ENCODE measurements at places on chromosomes 11 and 22.

GRCh38 chr11:94469416-94469815, 24.2 kb downstream of the MRE11 start:
- no peak for DNase-seq

DNA sequence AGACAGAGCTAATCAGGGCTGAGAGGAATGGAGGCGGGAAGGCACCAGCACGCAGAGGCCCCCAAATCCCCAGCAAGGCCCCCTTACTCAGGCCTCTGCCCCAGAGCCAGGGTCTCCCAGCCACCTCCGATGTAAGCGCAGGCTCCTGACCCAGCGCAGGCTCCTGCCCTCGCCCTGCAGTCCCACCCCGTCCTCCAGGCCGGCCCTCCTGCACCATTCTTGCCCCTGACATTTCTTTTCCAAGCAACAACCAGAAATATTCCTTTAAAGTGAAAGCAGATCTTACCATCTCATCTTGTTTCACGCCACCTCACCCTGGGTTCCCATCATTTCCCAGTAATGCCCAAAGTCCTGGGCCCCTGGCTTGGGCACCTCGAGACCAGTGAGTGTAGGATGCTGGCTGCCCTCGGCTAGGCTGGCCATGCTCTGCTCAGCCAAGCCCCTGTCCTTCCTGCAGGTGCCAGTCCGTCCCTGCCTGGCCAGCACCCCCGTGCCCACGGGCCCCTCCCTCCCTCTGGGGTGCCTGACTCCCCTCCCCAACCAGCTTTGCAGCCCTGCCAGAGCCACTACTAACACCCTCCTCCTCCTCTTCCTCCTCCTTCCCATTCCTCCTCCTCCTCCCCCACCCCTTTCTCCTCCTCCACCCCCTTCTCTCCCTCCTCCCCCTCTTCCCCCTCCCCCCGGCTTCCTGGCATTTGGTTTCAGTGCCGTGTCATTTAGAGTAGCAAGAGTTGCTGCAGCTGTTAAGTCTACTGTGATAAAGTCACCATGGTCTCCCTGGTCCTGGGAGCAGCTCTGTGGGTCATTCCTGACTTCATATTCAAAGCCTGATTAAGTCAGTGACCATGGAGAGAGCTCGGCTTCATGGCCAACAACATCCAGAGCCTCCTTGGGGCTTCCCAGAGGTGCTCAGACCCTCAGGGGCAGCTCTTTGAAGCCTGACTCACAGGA, 78.7 kb downstream of the PIWIL3 start:
- no peak for DNase-seq

DNA sequence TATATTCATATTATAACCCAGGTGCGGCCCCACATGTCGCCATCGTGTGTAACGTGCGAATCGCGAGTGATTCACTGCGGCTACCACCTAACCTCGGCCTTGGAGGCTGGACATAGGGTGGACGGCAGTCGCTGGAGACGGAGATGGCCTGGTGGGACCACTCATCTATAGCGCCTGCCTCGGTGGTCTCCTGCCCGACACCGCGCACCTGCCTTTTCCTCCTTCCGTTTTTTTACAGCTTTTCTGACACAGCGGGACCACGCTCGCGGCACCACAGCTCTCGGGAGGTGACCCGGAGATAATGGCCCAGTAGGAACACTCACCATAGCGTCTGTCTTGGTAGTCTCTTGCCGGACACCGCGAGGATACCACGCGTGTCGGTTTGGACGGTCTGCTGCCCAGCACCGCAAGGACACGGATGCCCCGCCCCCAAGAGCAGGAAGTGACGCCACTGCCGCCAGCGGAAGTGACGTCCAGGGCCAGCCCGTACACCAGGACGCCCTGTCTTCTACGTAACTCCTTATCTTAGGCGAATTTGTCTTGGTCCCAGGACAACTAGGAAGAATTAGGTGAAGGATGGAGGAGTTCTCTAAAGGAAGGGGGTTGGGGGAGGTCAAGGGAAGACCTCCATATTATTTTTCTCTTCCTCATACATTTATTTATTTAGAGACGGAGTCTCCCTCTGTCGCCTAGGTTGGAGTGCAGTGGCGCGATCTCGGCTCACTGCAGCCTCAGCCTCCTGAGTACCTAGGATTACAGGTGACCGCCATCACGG, 6.4 kb downstream of the SNU13 start:
- no peak for DNase-seq

- peak; percentile 9 for DNase-seq
Measured at GRCh38 chr11:80083531-80083951, 642.7 kb upstream of the TENM4 start.

- DNase-seq: no peak
Measured at GRCh38 chr11:67732045-67732787, 57.8 kb upstream of the ALDH3B2 start.

DNA sequence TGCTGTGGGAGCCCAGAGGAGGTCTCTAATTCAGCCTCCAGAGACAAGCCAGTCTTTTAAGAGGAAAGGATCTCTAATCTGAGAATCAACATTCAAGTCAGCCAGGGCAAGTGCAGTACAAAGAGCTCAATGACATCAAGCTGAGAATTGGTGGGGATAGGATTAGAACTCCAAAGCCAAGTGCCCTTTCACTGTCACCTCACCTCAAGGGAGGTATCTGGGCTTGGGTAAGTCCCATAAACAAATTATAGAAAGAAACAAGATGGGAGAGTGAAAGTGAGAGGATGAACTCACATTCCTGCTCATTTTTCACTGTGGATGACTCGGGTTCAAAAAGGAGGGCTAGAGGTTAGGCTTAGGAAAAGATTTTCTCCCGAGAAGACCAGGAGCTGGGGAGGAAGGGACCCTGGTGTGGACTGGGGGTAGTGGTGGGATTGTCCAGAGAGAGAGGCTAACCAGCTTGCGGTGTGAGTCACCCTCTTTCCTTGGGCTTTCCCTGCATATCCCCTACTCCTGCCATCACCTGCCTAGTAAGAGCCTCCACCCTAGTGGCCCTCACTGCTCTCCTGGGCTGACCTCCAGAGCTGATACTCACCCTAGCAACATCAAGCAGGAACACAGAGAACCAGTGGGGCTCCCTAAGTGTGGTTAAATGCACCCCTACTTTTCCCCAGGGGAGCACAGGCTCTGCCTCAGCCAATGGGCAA, 70.4 kb downstream of the RRM1 start:
- no peak for DNase-seq

- no peak for DNase-seq
Measured at GRCh38 chr11:62404435-62404834, 14.4 kb upstream of the SCGB1A1 start.

GRCh38 chr22:39270280-39270679, 25.5 kb upstream of the PDGFB start:
- DNase-seq: no peak

GRCh38 chr11:87355596-87355995, 317.9 kb downstream of the TMEM135 start:
- DNase-seq: no peak

GRCh38 chr11:63670096-63670432, 1.1 kb downstream of the ATL3 start:
- DNase-seq: no peak

DNA sequence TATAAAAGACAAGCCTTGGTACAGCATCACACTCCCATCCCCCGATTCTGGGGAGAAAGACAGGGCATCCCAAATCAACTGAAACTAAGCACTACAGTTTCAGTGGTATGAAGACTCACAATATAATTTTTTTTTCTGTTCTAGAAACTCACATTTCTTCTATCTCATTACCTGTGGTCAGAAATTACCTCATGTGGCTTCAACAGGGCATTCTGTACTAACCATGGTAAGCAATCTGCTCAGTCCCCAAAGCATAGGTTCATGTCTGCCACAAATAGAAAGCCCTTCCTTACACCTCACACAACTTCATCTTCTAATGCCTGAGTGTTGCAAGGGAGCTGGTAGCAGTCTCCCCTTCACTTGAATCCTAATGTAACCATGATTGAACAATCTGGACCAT, 147.4 kb upstream of the POU2AF2 start:
- no peak for DNase-seq

DNA sequence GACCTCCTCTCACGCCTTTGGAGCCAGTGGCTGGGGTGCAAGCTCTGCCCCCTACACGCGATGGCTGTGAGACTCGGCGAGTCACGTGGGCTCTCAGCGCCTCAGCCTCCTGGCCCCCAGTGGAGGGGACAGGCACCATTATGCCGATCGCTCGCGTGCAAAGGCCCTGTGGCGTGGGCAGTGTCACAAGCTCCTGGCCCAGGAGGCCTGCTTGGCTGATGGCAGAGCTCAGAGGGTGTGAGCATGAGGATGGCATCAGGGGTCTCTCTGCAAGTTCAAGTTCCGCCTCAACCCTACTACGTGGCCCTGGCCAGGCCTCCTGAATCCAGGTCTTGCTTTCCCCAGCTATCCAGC, 90.8 kb upstream of the KCNQ1OT1 start:
- no peak for DNase-seq

DNA sequence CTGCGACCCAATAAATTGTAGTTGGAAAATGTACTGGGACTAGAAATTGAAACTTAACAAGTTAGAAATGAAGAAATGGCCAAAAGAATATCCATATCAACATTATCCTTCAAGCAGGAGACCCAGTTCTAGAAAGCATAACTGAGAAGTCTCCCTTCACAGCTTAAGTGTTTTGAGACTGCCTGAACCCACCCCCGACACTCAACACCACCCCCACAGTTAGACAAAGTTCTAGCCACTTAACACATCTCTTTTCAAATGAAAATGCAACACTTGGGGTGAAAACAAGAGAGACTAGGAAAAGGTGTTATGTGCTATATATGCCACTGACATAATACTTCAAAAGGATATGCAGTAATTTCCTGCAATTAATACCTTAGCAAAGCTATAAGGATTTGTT, 184.5 kb downstream of the SOX6 start:
- no peak for DNase-seq

GRCh38 chr11:63889344-63889743, 27.6 kb downstream of the RCOR2 start:
- no peak for DNase-seq

GRCh38 chr11:133198438-133198837, 333.9 kb downstream of the OPCML start:
- no peak for DNase-seq

DNA sequence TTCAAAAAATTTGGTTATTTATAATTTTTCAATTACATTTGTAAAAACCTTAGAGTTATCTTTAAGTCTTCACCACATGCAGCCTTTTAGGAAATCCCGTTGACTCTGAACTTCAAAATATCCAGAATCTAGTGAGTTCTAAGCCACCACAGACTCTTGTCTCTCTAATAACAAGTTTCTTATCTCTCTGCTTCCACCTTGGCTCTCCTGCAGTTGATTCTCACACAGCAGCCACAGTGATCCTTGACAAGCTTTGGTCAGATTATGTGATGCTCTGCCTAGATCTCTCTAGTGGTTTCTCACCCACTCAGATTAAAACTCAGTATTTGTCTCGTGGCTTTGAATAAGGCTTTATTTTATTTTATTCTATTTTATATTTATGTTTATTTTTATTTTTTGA, 8.6 kb downstream of the HSD17B12 start:
- DNase-seq: no peak

DNA sequence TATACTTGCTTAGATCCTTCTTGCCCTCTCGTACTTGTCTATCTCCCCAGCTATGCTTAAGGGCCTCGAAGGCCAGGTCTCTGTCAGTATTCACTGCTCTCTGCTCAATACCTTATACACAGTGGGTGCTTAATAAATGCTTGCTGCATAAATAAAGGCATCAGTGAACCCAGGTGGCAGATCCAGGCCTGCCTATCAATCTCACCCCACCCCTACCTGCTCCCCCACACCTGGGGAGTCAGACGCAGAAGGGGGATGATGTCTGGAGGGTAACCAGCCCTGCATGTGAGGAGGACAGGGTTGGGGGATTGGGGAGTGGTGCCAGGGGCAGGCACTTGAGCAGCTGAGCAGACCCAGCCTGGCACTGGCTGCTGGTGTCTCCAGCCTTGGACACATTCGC, 430.6 kb downstream of the MN1 start:
- no peak for DNase-seq

GRCh38 chr11:45453721-45454120, 167.6 kb upstream of the SYT13 start:
- DNase-seq: no peak

GRCh38 chr11:70456921-70457532, 58.7 kb downstream of the CTTN start:
- DNase-seq: no peak

- no peak for DNase-seq
Measured at GRCh38 chr11:113289431-113290187, 24.8 kb upstream of the TTC12 start.

Data from NCI-H187 treated with DMSO at 0.1 percent for 48 hours (cell line).